ENCODE measurements at places on chromosomes 3 and 15.

DNA sequence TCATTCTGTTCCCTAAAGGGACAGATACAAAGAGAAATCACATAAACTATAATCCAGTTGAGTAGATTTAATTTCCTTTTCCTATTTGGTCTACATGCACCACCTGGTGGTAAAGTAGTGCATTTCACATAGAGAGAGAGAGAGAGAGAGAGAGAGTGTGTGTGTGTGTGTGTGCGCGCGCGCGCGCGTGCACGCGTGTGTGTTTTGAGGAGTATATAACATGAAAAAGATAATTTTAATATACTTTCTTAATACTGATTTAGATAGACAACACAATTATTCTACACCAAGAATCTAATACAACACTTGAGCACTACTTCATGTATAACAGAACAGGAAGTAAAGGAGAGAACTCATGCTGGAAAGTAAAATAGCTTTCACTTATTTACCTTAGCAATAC is 1.1 kb upstream of the FGF7 start:
- DNase-seq: peak; percentile 2

DNA sequence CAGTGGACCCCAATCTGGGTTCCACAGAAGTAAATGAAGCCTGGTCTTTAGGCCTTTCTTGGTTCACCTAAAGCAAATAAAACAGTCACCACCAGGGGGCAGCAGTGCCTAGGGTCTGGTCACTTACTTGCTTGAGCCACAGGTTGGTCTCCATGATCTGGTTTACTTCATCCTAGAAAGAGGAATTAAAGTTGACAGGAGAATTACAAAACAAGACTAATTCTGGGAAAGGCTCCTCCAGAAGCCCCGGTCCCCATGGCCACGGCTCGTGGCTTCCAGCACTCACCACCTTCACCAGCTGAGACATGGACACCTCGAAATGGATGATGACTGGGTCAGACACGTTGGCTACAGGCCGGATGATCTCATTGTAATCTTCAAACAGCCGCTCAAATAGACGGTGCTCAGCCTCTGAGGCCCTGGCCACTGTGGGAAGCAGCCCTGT is 2.3 kb downstream of the CHRNA3 start:
- DNase-seq: peak; percentile 83

- no peak for DNase-seq
Measured at GRCh38 chr3:40597441-40597840, 72.7 kb downstream of the ZNF621 start.

DNA sequence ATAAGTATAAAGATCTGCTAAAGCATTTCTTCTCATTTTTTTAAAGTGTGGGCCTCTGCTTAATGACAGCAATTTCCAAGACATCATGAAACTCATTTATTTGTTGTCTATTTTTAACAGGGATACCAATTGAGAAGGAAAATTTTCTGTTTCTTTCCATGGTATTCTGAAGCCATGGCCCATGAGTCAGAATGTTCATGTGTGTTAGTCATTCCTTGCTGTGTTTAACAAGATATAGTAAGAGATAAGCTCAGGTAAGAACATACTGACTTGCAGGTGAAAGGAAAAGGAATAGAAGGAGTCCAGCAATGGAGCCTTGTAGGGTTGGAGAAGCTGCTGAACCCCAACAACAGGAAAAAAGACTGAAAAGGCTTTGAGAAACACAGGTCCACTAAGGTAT is 17.0 kb upstream of the ARID3B start:
- no peak for DNase-seq

DNA sequence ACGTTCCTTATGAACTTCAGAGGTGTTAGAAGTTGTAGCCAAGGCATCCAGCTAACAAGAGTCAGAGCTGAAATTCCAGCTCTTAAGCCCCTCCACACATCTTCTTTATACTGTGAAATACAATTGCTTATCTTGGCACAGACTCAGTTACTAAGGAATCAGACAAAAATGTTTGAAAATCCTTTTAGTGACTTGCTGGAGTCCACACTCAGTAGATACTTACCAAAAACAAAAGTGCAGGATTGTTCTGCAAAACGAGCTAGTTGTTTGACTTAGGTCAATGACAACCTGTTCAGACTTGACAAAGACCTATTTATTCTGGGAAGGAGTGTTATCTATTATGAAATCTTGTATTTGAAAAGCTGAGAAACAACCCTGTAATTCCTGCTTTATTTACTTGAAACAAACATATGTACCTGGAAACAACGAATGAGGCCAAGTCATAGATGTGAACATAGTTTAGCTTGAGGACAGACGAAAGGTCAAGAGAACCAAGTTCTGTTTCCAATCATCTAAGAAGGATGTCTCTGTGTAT is 38.5 kb downstream of the B3GNT5 start:
- no peak for DNase-seq

GRCh38 chr3:47747558-47747957 is 34.1 kb downstream of the SMARCC1 start:
- no peak for DNase-seq

DNA sequence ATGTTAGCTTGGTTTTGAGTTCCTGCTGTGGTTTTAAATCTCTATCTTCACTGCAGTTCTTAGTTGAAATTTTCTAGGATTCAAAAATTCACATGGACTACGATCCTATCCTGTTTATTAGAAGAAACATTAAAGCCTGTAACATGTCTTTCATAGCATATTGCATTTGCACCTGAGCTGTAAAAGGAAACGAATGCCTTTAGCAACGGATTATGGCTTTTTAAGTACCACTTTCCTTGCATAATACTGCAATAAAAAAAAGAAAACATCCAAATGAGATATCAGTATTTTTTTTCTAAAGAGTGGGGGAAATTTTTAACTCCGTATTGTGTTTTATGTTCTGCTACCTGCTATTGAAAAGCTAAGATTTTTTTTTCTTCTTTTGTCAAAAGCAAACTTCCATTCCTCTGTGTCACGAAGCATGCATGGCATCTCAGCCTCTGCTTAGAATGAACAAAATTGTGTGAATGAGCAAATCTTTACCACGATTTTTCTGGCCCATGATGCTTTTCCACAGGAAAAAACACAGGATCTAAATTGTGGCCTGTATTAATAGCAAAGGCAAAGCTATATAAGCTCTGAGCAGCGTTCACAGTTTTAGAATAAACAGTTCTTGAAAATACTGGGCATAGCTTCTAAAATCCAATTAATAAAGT is 110.0 kb upstream of the CDIN1 start:
- DNase-seq: no peak

- no peak for DNase-seq
Measured at GRCh38 chr15:80507638-80508316, 103.6 kb downstream of the ARNT2 start.

DNA sequence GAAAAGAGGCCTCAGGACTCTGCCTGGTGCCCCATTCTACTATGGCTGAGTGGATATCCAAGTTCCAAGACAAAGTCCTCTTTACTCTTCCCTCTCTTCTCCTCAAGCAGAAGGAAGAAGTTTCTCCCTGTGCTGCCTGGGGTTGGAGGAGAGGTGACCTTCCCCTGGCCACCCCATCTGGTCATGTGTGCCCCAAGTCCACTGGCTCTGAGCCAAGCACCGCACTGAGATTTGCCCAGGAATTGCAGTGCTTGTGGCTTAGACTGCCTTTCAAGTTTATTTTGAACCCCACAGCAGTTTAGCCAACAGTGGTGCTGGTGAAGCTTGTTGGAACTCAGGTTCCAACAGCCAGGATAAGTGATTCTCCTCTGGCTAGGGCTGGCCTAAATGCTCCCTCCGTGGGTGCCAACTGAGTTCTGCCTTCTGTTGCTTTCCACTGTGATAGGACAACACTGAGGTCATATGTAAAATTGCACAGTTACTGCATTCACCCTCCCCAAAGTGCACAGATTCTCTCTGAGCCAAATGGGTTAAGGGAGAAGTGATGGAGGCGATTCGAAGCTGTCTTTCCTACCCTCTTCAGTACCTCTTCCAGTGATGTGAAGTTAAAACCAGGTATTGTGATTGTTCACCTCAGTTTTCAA is 69.9 kb downstream of the TMCO5A start:
- no peak for DNase-seq

- DNase-seq: no peak
Measured at GRCh38 chr3:190032923-190033322, 87.8 kb downstream of the P3H2 start.

Measured in T-helper 9 cell (primary cell).